ENCODE measurements at places on chromosomes 12 and 14.

- no peak for DNase-seq
Observed at GRCh38 chr12:131980263-131980662, 30.5 kb downstream of the EP400 start.

DNA sequence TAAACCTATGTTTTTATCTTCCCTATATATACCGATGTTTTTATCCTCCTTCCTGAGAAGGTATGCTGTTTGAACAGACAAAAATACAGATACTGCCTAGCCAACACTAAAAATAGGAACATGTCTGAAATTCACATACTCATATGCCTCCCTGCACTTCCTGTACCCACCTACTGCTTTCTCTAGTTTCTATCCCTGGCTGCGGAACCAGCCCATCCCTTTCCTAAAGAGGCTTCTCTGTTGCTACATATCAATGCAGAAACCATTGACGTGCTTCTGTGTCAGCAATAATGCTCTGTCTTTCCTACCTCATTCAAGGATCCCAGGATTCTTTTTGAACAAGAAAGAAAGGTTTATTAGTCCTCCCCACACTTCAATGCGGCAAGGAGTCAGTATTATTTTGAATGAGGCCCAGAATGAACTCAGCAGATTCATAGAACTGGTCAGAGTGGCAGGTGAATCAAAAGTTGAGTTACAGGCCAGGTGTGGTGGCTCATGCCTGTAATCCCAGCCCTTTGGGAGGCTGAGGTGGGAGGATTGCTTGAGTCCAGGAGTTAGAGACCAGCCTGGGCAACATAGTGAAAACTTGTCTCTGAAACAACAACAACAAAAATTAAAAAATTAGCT is 67.8 kb upstream of the NAP1L1 start:
- no peak for DNase-seq

DNA sequence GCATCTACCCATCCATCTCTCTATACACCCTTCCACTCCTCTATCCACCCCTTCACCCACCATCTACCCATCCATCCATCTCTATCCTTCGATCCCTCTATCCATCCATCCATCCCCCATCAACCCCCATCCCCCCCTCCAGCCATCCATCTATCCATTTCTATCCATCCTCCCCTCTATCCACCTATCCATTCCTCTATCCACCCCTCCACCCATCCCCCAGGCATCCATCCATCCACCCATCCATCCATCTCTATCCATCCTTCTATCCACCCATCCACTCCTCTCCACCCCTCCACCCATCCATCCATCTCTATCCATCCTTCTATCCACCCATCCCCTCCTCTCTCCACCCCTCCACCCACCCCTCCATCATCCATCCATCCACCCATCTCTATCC is 17.5 kb upstream of the GPR132 start:
- DNase-seq: no peak

DNA sequence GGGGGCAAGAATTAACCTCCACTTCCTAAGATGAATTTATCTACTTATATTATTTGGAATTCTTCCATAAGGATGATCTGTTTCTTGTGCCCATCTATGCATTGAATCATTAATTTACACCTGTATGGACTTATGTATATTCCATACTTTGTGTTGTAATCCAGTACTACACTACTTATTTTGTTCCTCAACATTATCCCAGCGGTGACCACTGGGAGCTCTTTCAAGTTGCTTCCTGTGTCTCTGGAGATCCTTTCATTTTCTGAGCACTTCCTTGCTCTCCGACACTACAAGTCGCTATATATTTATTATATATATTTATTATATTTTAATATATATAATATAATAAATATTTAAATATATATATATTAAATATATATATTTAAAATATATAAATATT is 54.9 kb upstream of the SCN8A start:
- no peak for DNase-seq

GRCh38 chr14:64504897-64505794 is 576 bp downstream of the ZBTB1 start:
- DNase-seq: peak; percentile 80

DNA sequence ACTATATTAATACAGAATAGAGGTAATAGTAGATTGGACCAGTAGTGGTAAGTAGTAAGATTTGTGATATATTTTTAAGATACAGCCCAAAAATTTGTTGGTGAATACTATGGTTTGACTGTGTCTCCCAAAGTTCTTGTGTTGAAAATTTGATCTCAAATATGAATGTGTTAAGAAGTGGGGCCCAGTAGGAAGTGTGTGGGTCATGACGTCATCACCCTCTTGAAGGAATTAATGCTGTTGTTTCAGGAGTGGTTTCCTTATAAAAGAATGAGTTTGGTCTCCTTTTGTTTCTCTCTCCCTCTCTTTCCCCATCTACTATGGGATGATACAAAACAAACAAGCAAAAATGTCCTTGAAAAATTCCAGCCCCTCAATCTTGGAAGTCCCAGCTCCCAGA is 16.3 kb downstream of the LUM start:
- DNase-seq: no peak

- no peak for DNase-seq
Observed at GRCh38 chr14:101037021-101037817, 133.7 kb upstream of the RTL1 start.

GRCh38 chr14:93431036-93431670 is 414 bp downstream of the UNC79 start:
- peak; percentile 95 for DNase-seq

- DNase-seq: peak; percentile 85
Observed at GRCh38 chr12:16361142-16361783, 13.8 kb downstream of the MGST1 start.

- DNase-seq: no peak
Observed at GRCh38 chr14:96252323-96252998, 3.5 kb upstream of the BDKRB1 start.

GRCh38 chr14:34374998-34375740 is 86.9 kb downstream of the SPTSSA start:
- no peak for DNase-seq

- no peak for DNase-seq
Observed at GRCh38 chr14:88300817-88301216, 22.3 kb downstream of the KCNK10 start.

DNA sequence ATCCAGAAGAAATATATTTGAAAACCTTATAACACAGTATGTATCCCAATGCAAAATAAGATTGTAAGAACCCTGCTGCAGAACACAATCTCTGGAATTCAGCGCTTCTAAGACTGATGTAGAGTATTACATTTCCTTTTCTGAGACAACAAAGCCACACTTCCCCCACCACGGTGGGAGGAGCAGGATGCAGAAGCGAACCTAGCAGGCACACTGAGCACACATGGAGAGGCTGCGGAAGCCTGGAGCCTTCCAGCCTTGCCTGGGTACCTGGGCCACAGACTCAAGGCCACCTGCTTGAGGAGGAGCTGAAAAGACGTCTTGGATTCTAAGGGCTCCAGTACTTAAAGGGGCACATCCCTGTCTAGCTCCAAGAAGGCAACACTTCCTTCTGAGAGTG is 46.4 kb downstream of the TCHP start:
- DNase-seq: no peak

- DNase-seq: no peak
Observed at GRCh38 chr12:59927032-59927431, 331.2 kb downstream of the SLC16A7 start.

DNA sequence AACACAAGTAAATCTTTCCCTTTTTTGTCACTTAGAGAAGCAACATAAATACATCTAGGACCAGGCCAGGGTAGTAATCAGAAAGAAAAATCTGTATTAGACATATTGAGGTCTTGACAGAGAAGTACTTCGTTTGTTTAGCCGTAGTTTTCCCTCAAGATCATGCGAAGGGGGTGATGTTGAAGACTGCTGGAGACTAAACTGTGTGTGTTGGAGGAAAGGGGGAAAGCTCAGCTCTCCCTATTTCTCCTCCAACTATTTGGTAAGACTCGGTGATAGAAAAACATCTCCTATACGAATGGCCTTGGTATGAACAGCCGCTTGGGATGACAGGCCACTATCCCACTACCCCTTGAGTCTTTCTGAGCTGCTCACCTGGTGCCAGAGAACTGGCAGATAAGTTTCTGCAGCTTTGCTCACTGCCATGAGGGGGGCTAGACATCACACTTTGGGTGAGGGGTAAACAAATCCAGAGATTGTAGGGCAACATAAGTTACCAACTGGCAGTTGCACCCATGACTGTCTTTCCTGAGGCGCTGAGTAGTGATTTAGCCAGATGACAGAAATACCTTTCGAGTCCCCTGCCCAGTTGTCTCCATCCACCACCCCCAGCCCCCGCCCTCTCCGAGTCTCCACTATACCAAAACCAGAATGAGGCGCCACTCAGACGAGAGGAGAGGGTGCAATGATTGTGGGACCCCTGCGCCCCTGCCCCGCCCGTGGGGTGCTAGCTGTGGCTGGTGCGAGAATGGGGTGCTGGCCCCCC is 685 bp downstream of the VAMP1 start:
- DNase-seq: no peak

- no peak for DNase-seq
Observed at GRCh38 chr12:10669533-10669932, 4.3 kb downstream of the STYK1 start.

DNA sequence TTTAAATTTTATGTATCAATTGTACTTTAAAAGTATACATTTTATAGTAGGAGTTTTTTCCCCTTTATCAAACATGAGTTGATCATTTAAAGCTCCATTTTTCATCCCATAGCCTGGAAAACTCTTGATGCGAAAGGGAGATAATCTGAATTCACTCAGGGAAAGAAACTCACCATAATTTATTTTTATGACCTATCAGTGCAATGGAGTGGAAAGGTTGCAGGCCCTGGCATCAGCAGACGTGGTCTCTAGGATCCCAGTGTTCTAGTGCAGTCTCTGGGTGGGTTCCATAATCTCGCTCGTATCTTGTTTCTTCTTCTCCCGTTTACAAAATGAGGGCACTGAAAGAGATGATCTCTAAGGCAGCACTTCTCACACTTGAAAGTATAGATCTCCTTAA is 85.0 kb downstream of the PTGER2 start:
- DNase-seq: no peak

DNA sequence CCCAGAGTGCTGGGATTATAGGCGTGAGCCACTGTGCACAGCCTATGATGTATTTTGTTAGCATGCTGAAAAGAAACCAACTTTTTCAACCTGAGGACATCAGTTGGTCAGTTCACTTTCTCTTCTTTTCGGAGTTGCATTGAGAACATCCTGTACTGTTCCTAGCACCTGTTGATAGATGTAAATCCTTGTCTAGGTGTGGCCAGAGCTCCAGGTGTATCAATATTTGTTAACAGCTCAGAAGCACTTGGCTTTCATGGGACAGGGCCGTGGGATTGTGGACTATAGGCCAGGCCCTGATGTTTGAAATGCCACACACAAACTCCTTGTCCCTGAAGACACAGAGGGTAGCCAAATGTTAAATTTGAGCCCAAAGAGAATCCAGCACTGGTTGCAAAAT is 14.9 kb downstream of the HCAR2 start:
- DNase-seq: no peak

DNA sequence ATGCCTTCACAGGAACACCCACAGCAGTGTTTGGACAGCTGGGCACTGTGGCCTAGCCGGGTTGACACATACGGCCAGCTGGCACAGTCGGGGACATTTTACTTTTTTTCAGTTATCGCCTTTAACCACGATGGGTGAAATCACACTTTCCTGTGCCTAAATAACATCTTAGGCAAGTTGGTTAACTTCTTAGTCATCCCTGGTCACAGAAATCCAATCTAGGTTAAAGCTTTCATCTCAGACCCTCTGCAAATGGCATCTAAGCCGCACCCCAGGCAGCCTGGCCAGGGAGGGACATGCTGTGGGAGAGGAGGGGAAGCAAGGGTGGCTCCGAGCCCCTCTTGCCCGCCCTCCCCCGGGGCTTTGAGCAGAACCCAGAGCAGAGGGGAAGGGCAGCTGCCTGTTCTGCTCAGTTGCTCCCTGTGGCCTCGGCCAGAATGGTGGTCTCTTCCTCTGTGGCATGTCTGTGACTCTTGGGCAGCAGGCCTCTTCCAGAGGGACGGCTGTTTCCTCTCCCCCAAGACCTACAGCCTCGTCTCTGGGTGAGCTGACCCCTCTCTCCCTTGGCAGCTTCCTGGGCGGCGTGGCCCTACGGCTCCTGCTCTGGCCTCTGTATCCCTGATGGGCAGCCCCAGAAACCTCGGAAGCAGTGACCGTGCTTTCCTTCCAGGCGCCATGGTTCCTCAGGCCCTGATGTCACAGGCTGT is 85.4 kb upstream of the DYNC1H1 start:
- no peak for DNase-seq

DNA sequence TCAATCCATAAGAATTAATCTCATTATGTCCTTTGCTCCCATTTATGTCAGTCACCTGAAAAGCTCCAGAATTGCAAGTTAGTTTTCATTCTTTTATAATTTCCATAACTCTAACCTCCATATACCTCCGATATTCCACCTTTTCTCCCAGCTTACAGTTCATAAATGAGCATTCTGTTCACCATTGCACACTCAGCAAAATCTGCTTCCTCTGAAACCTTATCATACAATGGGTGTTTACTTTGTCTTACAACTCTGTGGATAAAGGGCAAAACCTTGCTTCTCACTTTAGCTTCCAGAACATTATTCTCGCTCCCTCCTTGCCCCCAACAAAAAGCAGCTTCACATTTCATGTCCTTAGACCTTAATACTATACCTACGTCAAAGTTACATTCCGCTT is 19.3 kb upstream of the SLCO1B1 start:
- no peak for DNase-seq

DNA sequence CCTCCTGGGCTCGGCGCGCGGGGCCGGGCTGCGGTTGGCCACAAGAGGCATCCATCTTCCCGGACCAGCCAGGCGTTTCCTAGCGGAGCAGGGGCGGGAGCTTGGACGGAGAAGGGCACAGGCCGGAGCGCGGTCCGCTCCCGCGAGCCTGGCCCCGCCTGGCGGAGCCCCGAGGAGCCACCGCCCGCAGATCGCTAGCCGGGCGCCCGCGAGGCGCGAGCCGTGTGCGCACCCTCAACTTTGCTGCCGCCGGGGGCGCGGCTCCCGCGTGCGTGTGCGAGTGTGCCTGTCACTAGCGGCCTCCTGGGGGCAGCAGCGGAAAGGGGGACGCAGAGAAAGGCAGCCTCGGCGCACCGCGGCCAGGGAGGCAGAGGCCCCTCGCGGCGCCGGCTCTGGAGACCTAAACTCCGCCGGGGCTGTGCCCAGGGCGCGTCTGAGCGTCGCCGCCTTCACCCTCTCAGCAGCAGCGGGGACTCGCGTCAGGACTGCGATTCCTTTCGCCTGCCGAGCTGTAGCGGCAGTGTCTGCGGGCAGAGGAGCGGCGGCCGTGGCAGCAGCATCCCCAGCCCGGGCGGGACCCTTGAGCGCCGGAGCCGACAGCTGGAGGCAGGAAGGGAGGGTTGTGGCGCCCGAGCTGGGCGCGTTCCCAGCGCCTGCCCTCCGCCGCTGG is 644 bp upstream of the SRGAP1 start:
- peak; percentile 95 for DNase-seq

GRCh38 chr12:93229494-93230325 is 148.0 kb upstream of the NUDT4 start:
- DNase-seq: no peak

GRCh38 chr12:49794811-49795653 is 33.2 kb downstream of the NCKAP5L start:
- no peak for DNase-seq

DNA sequence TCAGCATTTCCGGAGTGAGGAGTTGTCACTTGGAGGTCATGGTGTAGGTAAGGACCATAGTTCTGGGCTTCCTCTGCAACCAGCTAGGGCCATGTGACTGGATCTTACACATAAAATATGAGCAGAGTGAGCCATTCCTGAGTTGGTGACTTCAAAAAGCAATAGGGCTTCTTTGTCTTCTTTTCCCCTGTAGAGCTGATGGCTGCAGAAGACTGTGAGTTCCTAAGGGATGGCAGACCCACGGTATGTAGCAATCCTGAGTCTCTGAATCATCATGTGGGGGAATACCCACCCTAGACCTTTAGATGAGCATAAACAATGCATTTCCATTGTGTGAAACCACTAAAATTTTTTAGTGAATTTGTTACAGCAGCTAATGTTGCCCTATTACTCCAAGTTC is 151.1 kb upstream of the TBX3 start:
- DNase-seq: no peak

All from NCI-H2081 (cell line).